Hematopoietic multipotent progenitor cell treated with erythropoietin and hydrocortisone succinate and interleukin-3 and kit ligand, for 4 days (in vitro differentiated cells): ENCODE measurements at places on chromosomes 13 and 19.

DNA sequence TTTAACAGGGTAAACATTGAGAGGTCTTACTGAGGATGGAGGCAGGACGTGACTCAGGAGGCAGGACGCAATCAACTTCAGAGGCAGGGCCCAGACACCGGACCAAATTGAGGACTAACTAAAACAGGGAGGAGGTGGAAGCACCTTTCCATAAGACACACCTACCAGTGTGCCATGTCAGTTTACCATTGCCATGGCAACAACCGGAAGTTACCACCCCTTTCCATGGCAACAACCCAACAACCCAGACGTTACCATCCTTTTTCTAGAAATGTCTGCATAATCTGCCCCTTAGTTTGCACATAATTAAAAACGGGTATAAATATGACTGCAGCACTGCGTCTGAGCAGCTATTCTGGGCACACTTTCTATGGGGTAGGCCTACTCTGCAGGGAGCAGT lies 53.5 kb upstream of the SOX21 start:
- no peak for DNase-seq

DNA sequence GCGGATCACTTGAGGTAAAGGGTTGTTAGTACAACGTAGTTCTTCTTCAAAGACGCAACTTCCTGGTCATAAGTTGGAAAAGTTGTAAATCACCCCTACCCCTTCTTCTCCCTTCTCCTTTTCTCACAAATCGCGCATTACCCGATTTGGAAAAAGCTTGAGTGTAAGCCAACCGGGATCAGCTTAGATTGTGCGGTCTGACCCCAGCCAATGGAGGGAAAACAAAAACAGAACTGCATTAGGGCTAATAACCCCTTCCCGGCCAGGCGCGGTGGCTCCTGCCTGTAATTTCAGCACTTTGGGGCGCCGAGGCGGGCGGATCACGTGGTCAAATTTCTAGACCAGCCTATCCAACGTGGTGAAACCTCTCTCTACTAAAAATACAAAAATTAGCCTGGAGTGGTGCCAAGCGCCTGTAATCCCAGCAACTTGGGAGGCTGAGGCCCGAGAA lies 806 bp downstream of the ZNF90 start:
- DNase-seq = peak; percentile 44

DNA sequence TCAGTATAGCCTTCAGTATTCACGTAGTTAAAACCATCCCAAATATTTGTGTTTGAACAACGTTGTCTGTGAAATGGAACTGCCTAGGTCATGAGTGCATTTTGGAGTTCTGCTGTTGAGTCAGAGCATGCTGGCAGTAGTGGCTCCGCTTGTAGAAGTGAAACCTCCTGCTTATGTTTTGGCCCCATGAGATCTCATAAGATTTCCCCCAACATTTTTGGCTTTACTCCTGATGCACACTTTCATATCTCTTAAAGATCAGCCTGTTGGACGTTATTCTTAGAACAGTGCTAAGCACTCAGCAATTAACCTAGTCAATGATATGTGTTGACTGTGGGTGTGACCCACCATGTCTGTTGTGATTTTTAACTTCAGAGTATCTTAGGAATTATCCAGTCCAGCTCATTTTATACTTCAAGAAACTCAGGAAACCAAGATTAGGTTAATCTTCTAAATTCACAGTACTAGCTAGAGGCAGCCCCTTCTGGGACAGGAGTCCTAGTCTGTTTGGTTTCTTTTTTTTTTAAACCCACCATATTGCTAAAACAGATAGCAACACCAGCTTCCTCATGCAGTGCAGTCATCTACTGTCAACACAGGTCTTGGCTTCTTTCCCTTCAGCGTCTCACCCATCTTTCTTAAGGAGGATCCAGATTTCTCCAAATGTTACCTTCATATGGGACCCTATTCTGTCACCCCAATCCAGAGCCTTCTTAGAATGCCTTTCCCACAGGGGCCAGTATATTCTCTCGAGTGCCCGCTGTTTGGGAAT lies 26.2 kb downstream of the RAP2A start:
- peak; percentile 55 for DNase-seq

- no peak for DNase-seq
Observed at GRCh38 chr13:110798081-110798994, 84.8 kb downstream of the ING1 start.

DNA sequence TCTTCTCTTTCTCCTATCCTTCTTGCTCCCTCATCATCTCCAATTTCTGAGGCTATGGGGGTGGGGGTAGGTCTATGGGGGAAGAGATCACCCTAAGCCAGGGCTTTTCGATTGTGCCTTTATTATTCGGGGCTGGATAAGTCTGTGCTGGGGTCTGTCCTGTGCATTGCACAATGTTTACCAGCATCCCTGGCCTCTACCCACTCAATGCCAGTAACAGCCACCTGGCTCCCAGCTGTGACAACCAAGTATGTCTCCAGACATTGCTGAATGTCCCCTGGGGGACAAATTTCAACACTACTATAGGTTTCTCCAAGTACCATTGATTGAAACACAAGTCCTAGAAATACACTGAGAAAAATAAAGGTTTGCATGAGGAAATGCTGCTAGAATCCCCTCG lies 13.2 kb downstream of the CBY2 start:
- no peak for DNase-seq

DNA sequence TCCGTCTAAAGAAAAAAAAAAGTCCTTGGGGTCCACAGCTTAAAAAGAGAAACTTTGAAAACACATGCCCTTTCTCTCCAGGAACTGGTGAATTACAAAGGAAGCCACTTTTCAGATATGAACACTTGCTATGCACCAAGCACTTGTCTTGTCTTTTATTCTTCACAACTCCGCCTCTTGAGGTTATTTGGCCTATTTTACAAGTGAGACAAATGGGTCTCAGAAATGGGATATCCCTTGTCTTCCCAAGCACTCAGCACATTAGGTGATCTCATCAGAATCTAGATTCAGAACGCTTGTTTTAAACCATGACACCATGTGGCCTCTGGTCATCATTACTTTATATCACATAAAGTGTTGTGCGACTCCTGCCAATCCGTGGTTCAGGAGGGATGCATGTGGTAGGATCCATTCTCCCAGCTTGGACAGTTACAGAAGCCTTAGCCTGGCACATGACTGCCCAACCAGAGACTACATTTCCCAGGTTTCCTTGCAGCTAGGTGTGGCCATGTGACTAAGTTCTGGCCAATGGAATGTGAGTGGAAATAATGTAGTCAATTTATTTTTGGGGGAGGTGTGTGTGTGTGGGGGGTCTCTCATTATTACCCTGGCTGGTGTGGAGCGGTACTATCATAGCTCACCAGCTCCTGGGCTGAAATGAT lies 13.9 kb downstream of the TSKS start:
- peak; percentile 38 for DNase-seq

DNA sequence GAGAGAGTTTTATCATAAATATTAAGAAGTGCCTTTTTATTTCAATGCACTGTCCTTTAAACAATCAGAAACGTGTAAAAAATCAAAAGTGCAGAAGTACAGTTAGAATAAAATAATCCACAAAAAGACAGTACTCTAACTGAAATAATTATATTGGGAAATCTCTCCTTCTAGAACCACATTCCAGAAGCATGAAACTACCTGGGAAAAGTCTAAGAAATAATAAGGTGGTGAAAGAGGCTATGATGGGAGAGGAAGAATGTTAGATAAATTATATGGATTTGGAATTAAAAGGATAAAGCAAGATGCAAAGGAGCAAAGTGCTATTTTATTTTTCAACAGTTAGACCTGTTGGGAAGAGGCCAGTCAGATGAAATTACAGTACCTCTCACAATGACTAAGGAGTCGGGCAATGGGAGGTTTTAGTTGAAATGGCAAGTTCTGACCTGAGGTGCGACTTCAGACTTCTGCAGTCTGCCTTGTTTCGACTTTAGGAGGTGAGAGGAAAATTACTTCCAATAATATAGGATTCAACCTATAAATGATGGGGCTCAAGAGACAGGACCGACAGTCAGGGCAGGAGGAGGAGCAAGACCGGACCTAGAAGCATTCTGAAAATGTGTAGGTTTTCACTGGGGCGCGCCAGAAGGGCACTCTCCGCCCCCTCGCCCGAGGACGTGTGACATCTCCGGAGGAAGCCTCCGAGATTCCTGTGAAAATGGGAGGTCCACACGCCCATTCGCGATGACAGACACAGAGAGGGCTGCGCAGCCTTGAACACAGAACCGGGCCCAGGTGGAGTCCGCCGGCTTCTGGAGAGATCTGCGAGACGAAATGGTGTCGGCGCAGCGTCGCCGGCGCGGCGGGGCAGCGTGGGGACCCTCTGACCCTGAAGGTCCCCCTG lies 717 bp downstream of the SPRYD7 start:
- DNase-seq = peak; percentile 74

DNA sequence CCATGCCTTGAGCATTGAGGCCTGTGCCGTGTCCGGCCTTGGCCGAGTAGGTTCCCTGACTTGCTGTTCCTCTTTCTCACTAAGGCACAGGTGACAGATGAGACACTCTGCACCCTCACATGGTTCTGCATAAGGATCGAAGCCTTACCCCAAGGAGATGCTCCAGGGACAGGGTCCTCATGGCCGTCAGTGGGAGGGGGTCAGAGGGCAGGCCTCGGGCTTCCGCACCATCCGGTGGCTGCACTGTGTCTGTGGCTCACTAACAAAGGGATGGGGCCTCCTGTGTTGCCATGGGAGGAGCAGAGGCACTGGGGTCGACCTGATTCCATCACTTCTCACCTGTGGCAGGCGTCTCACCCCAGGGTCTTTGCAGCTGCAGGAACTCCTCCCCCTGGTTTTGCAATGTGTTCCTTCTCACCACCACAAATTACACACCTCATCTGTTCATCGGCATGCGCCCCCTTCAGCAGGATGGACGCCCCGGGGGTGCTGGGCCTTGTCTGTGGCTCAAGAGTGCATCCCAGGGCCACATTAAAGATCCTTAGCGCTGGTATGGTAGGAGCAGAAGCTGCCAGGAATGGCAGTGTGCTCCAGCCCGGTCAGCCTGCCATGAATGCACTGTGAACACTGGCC lies 113.3 kb upstream of the SOX1 start:
- no peak for DNase-seq

- peak; percentile 75 for DNase-seq
Observed at GRCh38 chr13:73765651-73766384, 368.4 kb downstream of the KLF12 start.

- DNase-seq = no peak
Observed at GRCh38 chr13:48054601-48055000, 17.1 kb downstream of the NUDT15 start.

- DNase-seq = peak; percentile 83
Observed at GRCh38 chr13:20411638-20412342, 113.9 kb downstream of the CRYL1 start.

- peak; percentile 77 for DNase-seq
Observed at GRCh38 chr19:9205501-9206113, 13.8 kb downstream of the OR7D4 start.
